Chondrocyte (in vitro differentiated cells): ENCODE measurements at places on chromosomes 7 and 10.

- no peak for DNase-seq
These were observed 32.9 kb upstream of the BHLHA15 start for GRCh38 chr7:98178321-98178720.

- no peak for DNase-seq
These were observed 20.3 kb downstream of the STARD3NL start for GRCh38 chr7:38198366-38198765.

DNA sequence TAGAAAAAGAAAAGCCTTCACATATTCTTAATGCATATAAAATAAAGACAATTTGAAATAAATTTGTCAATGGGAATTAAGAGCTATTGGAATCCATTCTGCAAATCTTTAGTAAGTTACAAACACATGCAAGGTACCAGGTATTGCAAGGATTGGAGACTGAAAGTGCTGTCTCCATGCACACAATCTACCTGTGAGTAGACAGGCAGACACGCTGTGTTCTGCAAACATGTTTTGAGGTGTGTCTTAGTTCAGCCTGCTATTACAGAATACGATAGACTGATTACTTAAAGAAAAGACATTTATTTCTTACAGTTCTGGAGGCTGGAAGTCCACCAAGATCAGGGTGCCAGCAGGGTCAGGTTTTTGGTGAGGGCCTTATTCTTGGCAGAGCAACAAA lies 10.0 kb downstream of the NMT2 start:
- no peak for DNase-seq

GRCh38 chr7:44059219-44060090 lies 5.9 kb downstream of the PGAM2 start:
- peak; percentile 84 for DNase-seq

GRCh38 chr7:40419806-40420205 lies 285.0 kb downstream of the SUGCT start:
- no peak for DNase-seq

- DNase-seq = no peak
These were observed 14.4 kb upstream of the PCBD1 start for GRCh38 chr10:70902661-70903261.

DNA sequence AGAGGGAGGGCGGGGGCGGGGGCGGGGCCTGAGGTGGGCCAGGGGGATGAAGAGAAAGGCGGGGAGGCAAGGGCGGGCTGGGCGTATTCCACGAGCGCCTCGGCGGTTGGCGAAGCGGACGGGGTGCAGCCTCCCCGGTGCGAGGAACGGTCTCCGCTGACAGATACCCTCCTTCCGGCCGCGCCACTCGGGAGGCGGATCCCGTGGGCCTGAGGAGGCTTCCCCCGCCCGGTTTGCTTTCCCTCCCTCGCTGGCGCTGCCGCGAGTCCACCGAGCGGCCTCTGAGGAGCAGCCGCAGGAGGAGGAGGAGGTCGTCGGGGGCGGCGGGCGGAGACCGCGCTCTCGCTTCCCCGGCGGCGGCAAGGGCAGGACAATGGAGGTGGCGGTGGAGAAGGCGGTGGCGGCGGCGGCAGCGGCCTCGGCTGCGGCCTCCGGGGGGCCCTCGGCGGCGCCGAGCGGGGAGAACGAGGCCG lies at the start of gene TRIM24:
TRIM24 (plus strand) TSS at position 84 of the 473 bp plus-strand sequence; CDS start at position 374, 290 bp downstream.
- peak; percentile 98 for DNase-seq

DNA sequence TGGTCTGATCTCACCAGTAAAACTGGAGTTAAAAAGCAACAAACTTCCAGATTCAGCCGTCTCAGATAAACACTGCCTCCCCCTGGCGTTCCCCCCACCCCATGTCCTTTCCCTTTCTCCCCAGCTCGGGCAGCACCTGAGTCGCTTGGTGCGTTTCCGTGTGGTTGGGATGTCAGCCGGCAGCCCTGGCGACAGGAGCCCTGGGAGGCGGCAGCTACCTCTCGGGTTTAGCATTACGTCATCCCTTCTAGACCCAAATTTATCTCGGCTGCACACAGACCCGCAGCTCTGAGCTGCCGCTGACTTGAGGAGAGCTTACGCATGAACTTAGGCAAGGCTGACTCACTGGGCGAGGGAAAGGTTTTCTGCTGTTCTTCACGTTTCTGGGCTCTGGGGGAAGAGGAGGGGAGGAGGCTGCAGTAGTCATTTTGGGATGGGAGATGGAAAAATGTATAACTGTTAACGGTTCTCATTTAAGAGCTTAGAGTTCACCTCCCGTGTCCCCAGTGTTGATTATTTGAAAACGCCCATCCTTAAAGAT lies 14.4 kb downstream of the MXI1 start:
- no peak for DNase-seq

DNA sequence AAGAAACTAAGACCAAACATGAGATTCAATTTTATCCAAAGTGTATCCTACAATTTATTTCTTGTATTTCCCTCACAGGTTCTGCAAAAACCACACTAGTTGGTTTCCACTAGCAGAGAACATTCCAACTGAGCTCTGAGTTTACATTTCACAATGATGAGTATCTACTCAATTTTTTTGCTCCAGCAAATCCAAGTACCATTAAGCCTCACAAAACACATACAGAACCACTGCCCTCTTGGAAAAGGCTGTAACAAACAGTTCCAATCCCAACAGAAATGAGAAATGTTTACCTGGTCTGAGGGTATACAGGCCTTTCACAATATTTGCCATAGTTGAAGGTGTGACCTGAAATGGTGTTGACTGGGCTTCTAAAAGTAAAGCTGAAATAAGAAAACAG lies 59.9 kb downstream of the CACUL1 start:
- no peak for DNase-seq

DNA sequence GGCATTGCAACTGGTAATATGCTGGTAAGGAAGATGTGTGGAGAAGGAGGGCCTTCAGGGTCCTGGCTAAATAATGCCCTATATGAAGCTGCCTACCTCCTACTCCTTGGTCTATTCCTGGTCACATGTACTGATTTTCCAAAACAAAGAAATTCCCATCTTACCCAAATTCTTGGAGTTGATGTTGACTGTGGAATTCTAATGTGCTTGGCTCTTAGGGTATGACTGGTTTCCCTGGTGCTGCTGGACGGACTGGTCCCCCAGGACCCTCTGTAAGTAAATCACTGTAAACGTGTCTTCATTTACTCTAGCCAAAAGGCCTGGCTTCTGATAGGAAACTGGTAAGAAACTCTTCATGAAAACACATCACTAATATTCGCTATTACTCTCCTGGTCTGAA lies 27.0 kb downstream of the COL1A2 start:
- DNase-seq = no peak

- no peak for DNase-seq
These were observed 18.2 kb downstream of the ANLN start for GRCh38 chr7:36407636-36408550.

- DNase-seq = no peak
These were observed 159.2 kb downstream of the BTAF1 start for GRCh38 chr10:92082583-92083280.

DNA sequence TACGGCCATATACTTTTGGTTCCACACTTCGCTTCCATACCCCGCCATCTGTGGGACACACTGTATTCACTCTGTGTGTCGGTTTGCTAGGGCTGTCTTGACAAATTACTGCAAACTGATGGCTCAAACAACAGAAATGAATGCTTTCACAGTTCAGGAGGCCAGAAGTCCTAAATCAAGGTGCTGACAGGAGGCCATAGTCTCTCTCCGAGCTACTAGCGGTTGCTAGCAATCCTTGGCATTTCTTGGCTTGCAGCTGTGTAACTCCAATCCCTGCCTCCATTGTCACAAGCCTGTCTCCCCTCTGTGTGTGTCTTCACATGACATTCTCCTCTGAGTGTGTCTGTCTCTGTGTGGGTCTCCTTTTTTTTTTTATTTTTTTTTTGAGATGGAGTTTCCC lies 28.9 kb upstream of the BMPR1A start:
- DNase-seq = no peak

DNA sequence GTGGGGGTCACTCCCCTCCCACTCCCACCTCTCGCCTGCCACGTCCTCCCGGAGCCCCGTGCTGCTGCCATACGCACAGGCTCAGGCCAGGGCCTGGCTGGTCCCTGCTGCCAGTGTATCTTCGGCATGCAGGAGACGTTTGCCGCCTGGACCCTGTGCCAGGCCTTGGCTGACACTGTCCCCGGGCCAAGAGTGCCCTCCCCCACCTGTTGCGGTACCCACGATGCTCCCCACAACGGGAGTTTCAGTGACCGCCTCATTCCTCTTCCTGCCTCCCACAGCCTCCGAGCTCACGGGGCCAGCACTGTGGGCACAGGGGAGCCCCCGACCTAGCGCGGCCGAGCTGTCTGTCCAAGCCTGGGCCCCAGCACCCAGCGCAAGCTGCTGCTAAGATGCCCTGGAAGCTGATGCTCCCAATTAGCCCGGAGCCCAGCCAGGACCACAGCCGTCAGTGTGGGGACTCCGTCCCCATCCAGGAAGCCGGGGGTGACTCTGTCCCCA lies 7.4 kb downstream of the TTYH3 start:
- no peak for DNase-seq

DNA sequence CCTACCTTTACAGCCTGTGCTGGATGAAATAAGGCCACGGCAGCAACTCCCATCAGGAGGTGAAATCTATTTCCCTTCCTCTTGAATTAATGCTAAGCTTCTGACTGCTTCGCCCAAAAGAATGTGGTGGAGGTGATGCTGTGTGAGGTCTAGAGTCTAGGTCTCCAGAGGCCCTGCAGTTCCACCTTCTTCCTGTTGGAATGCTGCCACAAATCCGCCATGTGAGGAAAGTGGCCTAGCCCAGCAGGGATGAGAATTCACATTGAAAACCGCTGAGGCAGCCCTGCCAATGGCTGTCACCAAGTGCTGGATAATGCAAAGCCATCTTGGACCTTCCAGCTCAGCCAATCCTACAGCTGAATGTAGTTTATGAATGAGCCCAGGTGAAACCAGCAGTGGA lies 28.0 kb downstream of the RHOBTB1 start:
- no peak for DNase-seq

DNA sequence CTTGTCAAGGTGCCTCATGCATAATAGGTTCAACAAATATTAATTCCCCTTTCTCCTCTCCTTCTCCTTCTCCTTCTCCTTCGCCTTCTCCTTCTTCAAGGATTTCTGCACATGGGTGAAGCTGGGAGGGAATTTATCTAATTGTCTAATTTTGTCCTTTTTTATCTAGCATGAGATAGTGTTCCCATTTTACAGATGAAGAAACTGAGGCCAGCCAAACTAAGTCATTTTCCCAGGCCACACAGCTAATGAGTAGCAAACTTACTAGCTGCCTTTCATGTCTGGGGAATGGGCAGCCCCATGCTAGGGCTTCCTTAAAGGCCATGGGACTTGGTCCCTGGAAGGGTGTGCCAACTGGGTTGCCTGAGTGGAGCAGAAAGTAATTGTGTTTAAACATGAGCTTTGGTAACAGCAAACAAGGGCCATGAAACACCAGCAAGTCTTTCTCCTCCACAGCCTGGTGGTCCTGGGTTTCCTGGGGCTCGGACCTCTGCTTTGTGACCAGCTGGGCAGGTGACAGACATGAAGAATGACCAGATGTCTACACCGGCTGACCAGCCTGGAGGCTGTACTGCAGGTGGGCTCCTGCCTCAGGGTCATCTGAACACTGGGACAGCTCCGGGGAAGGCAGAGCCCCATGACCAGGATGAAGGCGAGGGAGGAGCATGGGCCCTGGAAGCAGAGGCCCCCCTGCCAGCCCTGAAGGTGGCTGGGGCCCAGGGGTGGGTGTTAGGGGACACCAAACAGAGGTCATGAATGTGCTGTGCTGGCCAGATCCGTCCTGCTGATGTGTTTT lies 138.0 kb downstream of the PTPN20 start:
- DNase-seq = peak; percentile 74

GRCh38 chr10:116771101-116771958 lies 29.0 kb upstream of the HSPA12A start:
- no peak for DNase-seq

DNA sequence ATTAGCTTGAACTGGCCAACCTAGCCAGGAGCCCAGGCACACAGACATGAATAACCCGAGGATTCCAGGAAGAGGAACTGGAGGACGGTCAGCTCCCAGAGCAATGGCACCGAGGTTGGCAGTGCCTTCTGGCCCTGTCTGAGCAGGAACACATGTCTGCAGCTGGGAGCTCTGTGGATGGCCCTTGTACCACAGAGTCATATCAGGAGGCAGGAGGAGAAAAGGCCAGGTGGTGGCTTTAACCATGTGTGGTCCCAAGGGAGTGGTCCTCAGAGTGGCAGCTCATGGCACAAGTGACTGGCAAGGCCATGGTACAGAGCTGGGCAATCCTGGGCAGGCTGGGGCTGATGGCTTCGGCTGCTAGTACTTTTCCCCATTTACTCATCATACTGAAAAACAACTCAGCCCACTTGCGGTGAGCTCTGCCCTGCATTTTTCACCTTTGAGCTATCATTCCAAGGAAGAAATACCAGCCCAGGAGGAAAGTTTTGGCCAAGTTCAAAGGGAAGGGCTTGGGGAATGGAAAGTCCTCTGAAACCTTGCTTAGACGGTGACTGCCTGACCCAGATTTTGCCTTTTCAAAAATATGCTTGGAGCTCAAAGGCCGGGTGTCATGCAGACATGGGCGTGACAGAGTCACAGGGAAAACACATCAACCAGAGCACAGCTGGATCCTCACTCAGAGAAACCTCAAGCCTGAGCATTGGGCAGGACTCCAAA lies 25.7 kb upstream of the LOXL4 start:
- DNase-seq = no peak

- DNase-seq = no peak
These were observed 50.6 kb downstream of the INHBA start for GRCh38 chr7:41652267-41652666.

GRCh38 chr7:24891311-24891735 lies 88.7 kb downstream of the OSBPL3 start:
- no peak for DNase-seq

- DNase-seq = no peak
These were observed 31.1 kb downstream of the TRIL start for GRCh38 chr7:28926871-28927597.

- no peak for DNase-seq
These were observed 28.5 kb downstream of the NUDT1 start for GRCh38 chr7:2270495-2270894.

DNA sequence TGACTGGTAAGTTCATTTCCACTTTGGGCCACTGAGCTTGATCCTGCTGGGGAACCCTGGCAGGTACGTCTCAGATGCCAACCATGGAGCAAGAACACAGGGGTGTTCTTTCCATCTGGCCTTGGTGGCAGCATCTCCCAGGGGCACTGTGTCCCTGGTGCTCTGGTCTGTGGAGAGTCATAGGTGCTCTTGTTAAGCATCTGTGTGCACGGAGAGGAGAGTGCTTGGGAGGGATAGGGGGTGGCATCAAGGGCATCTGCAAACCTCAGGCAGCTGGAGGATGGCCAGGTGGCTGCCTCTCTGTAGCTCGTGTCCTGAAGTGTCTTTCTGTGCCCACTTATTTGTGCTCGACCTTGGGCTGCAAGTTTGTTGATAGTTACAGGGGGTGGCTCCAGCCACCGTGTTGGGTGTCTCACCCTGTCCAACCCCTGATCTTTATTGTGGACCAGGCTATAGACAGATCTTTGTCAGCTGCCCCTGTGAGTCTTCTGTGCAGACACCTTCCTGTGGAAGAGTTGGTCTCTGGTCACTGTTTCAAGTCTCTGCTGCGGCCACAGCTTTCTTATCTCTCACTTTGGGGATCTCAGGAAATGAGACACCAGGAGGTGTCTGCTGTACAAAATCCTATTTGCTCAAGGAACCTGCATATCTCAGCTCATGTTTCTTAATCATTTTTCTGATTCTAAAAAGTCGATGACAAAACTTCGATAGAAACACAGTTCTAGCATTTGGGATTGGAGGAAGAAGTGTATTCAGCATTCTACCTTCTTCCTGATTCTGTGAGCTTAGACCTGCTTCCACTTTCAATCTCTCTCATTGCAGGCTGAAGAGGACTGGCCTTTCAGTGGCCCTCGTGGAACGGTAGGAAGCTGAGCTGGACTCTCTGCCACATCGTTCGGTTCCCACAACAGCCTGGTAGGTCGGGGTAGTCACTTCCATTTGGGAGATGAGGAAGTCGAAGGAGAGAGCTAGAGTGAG lies 17.2 kb upstream of the GIMAP8 start:
- DNase-seq = peak; percentile 25
